ENCODE measurements at places on chromosomes 5 and 9.

- DNase-seq, result peak; percentile 79
Measured at GRCh38 chr9:92770360-92770995, 5.8 kb upstream of the BICD2 start.

DNA sequence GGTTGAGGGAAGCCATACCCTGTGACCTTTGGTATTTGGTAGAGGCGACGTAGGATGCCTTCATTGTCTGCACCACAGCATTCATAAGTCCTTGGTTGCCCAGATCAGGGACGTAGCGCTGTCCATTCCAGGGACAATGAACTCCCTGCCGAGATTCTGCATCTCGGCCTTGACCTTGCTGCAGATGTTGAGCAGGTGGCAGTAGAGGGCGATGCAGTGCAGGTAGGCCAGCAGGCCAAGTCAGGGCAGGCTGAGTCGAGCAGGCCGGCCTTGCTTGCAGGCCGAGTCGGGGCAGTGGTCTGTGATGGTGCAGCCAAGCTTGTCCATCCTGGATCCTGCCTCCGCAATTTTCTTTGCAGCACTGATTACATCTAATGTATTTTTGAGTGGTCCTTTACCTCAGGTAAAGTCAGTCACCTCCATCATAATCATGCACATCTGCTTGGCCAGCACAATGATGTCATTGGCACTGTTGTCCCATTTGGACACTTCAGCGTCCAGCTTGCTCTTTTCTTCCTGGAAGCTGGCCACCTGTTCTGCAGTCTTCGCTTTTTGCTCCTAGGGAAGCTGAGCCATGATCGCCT is 93.4 kb upstream of the CCDC112 start:
- peak; percentile 90 for DNase-seq

DNA sequence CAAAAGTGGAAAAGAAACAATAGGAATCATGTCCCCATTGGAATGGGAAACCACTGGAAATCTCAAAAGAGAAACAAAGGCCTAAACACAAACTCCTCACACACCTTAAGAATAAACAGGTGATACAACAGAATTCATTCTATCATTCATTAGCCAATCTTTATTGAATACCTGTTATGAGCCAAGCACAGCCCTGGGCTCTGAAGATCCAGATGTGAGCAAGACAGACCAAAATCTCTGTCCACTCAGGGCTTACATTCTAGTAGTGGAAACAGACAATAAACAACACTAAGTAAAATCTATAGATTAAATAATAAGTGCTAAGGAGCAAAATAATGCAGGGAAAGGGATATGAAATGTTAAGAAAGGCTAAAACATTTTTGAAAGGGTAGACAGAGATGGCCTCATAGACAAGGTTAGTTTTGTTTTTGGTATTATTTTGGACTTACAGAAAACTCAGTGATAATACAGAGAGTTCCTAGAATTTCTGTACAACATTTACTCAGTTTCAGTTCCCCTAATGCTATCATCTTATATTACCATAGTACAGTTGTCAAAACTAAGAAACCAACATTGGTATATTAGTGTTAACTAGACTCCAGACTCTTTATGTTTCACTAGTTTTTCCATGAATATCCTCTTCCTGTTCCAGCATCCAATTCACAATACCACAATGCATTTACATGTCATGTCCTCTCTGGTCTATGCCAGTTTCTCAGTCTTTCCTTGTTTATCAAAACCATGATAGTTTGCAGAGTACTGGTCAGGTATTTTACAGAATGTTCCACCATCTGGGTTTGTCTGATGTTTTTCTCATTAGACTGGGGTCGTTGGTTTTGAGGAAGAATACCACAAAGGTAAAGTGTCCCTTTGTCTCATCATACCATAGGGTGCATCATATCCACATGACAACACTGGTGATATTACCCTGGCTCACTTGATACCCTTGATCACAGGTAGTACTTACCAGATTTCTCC is 103.7 kb downstream of the SIL1 start:
- DNase-seq, result no peak

- no peak for DNase-seq
Measured at GRCh38 chr5:59164041-59164830, 581.4 kb downstream of the RAB3C start.

GRCh38 chr5:61626639-61627282 is 294.7 kb downstream of the ZSWIM6 start:
- DNase-seq, result peak; percentile 57

DNA sequence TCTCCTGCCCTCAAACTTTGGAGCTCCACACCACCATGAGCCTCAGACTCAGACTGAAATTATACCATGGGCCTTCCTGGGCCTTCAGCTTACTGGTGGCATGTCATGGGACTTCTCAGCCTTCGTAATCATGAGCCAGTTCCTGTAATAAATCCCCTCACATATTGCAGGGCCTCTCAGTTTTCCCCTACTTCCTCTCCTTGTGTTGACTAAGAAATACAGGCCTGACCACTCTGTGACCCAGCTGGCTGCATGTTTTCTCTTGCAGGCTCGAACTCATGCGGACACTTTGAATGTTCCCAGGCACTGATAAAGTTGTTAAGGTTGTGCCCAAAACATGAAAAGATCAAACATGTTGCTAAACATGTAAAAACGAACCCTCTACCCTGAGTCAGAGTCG is 26.2 kb upstream of the SHC3 start:
- no peak for DNase-seq

DNA sequence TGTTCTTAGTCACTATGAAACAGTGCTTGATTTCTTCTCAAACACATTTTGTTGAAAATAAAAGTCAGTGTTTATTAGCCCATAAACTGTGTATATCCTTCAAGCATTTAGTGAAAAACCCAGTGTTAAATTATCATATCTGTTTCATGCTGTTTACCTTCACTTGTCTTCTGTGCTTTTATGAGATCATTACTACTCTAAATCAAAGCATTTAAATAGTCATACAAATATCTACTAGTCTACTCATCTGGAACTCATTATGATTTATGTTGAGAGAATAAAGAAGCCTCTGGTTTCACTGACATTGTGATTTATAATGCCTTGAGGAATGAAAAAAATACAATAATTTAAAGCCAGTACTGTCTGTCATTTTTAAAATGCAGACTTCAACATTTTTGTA is 366.5 kb downstream of the SLCO4C1 start:
- DNase-seq, result no peak

- DNase-seq, result no peak
Measured at GRCh38 chr5:170513856-170514525, 10.2 kb downstream of the KCNIP1 start.

DNA sequence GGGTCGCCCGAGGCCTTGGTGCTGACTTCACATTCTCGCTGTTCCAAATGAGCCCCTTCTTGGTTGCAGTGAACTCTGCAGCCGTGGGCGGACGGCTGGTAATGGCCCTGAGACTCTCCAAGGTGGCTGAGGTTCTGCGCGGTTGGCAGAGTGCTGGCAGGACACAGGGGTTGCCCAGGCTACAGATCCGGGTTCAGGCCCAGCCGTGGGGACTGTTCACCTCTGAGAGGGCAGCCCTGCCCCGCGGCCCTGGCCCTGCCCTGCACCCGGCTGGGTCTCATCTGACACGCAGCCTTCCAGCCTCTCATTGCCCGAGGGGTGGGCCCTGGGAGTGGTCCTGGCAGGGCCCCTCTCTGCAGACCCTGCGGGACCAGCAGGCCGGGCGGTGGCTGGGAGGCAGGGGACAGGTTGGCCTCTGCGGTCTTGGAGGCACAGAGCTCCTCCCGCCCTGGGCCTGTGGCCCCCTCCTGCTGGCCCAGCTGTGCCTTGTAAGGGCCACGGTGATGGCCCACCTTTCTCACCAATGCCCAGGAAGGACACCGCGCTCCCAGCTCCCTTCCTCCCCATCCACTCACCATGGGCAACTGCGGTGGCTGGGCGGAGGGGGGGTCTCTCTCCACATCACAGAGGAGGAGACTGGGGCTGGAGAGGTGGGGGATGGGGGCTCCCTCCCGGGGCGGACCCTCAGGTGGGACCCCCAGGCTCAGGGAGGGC is 51.6 kb downstream of the AHRR start:
- peak; percentile 64 for DNase-seq

- no peak for DNase-seq
Measured at GRCh38 chr5:173094012-173094661, 38.0 kb downstream of the CREBRF start.

GRCh38 chr9:4497855-4498254 is 7.6 kb downstream of the SLC1A1 start:
- no peak for DNase-seq

- DNase-seq, result peak; percentile 91
Measured at GRCh38 chr5:180618829-180619562, 27.7 kb upstream of the SCGB3A1 start.

GRCh38 chr5:113379936-113380806 is 54.6 kb downstream of the TSSK1B start:
- no peak for DNase-seq

DNA sequence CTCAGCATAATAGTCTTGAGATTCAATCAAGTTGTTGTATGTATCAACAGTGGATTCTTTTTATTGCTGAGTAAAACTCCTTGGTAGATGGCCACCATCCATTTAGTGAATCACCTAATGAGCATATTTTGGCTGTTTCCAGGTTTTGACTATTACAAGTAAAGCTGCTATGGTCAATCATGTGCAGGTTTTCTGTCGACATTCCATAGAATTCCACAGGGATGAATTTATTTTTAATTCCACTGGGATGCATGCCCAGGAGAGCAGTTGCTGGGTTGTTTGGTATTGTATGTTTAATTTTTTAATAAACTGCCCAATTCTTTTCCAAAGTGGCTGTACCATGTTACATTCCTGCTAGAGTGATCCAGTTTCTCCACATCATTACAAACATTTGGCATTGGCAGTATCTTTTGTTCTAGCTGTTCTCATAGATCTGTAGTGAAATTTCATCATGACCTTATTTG is 10.5 kb upstream of the S1PR3 start:
- no peak for DNase-seq

DNA sequence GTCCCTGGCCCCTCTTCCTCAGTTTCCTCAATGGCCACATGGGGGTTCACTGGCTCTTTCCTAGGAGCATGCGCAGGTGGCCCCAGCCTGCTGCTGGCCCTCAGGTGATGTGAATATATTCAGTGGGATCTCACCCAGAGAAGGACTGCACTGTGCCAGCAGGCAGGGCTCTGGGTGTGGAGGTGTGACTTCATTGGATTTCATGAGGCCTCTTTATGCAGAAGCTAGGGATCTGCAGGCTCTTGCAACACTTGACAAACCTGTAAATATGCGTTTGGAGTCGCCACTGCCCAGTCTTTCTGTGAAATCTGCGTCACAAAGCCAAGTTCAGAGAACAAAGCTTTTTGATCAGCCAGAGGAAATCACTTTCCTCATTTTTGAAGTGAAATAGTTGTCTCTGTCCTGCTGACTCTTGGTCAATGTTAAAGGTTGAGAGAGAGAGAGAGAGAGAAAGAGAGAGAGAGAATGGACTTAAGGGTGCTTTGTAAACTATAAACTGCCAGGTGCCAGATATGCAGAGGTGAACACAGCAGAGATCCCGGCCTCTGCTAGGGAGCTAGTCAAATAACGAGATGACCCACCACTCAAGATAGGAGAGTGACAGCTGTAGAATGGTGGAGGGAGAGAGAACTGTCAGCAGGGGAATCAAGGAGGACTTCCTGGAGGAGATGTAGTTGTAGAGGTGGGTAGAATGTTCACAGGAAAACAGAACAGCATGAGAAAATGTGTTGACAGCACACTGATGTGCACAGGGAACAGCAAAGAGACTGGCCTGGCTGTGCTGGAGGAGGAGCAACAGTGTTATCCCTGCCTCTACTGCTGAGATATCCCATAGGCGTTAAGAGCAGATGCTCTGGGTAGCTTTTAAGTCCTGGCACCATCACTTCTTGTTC is 167.0 kb upstream of the ZNF618 start:
- DNase-seq, result peak; percentile 63

DNA sequence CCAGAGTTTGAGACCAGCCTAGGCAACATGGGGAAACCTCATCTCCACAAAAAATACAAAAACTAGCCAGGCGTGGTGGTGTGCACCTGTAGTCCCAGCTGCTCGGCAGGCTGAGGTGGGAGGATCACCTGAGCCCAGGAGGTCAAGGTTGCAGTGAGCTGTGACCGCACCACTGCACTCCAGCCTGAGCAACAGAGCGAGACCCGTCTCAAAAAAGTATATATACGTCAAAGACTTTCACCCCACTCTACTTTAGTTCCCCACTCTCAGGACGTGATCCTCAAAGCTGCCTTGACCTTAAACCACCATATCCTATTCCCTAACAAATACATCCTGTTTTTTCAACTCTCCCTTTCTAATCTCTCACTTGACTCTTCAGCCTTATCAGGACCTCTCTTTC is 41.0 kb downstream of the PCDHGC5 start:
- no peak for DNase-seq

DNA sequence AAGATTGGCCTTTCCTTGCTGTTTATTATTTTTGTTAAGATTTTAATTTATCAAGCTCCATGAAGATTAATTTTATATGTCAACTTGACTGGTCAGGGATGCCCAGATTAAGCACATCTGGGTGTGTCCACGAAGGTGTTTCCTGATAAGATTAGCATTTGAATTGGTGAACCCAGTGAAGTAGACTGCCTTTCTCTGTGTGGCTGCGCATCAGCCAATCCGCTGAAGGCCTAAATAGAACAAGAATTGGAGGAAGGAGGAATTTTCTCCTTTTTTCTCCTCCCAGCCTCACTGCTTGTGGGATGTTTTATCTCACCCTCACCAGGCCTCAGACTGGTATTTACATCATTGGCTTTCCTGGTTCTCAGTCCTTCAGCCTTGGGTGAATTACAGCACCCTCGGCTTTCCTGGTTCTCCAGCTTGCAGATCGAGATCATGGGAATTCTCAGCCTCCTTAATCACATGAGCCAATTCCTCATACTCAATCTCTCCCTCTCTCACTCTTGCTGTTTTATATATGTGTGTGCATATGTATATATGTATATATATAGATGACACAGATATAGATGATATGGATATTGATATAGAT is 135.4 kb upstream of the SPEF2 start:
- DNase-seq, result no peak

DNA sequence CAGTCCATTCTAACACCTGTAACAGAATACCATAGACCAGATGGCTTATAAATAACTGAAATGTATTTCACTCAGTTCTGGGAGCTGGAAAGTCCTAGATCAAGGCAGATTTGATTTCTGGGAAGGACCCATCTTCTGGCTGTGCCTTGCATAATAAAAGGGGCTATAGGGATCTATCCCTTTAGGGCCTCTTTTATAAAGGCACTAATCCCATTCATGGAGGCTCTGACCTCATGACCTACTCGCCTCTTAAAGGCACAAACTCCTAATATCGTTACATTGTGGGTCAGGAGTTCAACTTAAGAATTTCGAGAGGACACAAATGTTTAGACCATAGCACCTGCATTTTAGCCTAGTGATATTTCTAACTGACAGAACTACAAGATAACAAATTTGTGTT is 619.0 kb downstream of the CDH18 start:
- no peak for DNase-seq

- DNase-seq, result no peak
Measured at GRCh38 chr5:68627001-68627400, 411.4 kb downstream of the PIK3R1 start.

DNA sequence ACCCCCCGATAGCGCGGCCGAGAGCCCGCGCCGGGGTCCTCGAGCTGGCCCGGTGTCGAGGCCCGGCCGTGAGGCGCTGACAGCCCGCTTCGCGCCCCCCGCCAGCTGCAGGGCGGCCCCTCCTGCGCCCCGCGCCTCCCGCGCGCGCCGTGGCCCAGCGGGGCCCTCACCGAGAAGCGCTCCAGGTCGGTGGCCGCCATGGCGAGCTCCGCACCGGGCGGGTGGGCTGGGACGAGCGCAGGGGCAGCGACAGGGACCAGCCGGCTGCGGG is 166 bp downstream of the SEPTIN8 start:
- DNase-seq, result no peak

Data from endodermal cell (in vitro differentiated cells).